ENCODE measurements at places on chromosomes 5 and 9.

DNA sequence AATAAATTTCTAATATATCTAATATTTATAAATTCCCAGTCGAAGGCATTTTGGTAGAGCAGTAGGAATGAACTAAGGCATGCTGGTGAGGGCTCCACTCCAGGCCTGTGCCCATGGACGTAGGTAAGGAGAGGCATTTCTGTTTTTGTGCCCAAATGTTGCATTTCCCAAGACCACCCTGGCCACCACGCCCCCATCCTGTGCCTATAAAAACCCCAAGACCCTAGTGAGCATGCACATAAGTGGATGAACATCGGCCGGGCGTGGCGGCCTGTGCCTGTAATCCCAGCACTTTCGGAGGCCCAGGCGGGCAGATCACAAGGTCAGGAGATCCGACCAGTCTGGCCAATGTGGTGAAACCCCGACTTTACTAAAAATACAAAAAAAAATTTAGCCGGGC, 10.1 kb upstream of the MTMR12 start:
- no peak for DNase-seq

DNA sequence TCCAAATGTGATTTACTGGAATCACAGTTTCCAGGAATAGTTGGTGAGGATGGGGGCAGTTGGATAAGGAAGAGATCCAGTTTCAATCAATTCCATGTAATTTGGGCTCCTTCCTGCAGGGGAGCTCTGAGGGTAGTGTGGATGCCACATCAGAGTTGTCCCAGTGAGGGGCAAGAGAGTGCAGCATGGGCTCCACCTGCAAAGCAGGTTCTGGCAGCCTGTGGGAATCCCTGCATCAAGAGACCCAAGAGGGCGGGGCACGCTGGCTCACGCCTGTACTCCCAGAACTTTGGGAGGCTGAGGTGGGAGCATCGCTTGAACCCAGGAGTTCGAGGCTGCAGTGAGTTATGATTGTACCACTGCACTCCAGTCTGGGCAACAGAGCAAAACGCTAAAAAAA, 188.5 kb downstream of the CACNA1B start:
- DNase-seq: no peak

- no peak for DNase-seq
These were observed 1.3 kb downstream of the SH3RF2 start for GRCh38 chr5:145937432-145938250.

DNA sequence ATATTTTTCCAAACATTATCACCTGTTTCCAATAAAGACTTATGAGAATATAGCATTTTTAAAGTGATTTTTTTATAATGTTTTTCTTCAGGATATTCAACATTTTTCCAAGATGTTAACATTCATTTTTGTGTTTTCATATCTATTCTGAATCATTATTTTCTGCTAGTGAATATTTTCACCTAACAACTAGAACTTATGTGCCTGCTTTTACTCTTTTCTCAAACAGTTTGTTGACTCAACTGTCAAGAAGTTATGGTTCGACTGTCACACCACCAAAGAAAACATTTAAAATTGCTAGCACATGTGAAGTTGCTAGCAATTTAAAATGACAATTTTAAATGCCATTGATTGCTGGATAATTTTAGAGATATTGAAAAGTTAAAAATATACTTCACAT, 343.3 kb upstream of the CDH9 start:
- DNase-seq: no peak

DNA sequence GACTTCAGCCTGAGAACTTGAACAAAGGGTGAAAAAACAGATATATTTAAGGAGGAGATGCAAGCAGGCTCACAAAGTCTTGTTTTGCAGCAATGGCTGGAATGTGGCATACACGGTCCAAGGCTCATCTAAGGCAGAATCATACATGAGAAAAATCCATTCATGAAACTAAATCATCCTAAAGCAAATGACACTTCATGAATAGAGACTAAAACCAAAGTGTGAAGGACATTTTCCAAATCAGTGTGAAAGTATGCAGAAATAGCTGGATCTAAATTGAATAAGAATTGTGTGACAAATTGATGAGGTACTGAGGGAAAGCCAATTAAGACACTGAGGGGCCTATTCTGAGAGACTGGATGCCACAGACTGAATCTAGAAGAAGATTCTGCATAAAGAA, 27.3 kb downstream of the ZNF366 start:
- no peak for DNase-seq

DNA sequence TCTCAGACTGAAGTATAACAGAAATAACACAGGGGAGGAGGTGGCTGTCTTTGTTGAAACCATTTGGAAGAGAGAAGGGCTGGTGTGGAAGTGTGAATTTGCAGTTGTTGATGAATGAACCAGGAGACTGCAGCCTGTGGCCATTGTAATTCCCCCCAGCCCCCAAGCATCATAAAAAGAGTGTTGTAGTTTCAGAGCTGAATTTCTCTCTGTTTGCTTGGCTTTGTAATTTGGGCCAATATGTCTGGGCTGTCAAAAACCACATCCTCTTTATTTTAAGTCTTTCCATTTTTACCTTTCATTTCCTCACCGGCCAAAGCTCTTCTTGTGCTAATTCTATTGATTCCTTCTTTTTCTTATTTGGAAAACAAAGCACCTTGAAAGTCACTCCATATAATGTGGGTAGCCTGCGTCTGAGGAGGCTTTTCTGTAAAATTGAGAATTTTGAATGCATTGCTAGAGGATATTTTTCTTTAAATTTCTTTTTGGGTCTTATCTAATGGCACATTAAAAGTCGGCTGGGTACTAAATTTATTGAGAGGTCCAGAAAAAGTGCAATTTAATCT, 383.3 kb downstream of the OSTF1 start:
- no peak for DNase-seq

DNA sequence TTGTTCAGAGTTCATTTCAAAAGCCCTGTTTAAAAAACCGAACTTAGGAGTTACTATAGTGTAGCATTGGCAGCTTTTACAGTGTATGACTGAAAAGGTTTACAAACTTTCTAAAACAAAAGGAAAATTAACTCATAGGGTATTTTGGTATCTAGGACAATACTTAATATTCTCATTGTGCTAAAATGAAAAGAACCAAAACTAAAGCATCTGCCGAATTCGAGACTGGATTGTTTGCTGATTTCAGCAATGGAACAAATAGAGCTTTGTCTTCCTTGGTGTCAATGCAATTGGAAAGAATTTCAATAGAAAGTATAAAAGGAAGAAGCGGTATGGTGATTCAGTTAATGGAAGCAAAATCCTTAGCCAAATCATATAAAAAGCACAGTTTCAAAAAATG, 254.1 kb downstream of the SLF1 start:
- DNase-seq: no peak

- peak; percentile 21 for DNase-seq
These were observed 176.1 kb upstream of the MVB12B start for GRCh38 chr9:126150411-126151030.

DNA sequence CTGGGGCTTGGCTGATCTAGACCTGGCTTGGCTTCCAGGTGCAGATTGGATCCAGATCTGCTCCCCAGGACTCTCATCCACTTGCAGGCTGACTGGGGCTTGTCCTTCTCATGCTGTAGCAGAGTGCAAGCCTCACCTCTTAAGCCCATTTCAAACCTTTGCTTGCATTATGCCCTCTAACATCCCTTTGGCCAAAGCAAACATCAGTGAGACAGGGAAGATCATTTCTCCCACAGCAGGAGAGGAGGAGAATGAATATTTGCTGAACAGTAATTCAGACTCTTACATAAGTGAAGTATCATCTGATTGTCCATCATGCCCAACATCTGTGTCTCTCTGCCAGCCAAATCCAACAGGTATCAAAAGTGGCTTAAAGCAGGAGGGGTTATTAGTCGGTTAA, 194.9 kb downstream of the C9orf152 start:
- no peak for DNase-seq

- no peak for DNase-seq
These were observed 150.4 kb downstream of the HSPA4 start for GRCh38 chr5:133202066-133202665.

DNA sequence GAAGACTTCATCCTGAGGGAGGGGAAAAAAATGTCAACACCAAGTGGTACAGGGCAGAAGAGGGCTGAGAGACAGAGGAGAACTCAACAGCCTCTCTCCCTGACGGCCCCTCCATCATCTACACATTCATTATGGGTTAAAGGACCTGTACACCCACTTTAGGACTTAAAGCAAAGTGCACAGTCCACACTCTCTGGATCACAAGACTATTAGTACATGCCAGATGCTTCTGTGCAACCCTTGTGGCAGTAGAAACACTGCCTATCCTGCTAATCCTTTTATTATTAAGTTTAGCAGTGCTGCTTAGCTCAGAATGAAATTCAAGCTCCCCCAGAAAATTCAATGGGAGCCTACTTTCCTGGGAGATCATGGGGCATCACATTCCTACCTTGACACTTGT, 1.9 kb downstream of the FRMD3 start:
- no peak for DNase-seq

DNA sequence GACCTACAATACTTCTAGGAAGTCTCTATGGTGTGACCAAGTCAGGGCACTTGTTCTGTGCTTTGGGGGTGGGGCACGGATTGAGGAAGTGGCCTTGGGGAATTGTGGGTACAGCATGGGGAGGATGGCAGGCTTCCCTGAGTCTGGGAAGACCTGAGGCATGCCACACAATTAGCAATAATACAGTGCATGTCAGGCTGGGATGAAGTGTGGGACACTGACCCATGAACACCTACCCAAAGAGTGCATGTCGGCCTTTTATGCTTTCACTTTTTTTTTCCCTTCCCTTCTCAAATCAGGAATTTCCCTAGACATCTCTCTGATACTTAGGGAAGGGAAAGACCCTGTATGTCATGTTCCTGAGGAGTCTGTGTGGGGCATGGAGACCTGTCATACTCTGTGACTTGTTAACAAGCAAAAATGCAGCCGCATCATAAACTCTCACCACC, 146.4 kb downstream of the PALM2AKAP2 start:
- no peak for DNase-seq

DNA sequence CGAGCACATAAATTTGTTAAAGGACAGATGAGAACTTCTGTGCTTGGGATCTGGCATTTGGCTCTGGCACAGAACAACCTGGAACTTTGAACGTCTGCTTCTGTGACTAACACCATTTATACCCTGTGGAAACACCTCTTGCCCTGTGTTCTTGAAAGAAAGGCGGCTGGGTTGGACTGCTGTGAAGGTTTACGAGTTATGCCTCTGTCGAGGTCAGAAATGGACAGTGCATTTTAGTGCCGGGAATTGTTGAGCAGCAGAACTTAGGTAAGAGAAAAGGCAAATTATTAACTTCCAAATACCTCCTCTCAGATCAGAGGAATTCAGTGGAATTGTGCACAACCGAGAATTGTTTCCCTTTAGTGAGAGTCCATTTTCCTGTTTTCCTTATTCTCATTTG, 14.1 kb upstream of the INIP start:
- DNase-seq: no peak

DNA sequence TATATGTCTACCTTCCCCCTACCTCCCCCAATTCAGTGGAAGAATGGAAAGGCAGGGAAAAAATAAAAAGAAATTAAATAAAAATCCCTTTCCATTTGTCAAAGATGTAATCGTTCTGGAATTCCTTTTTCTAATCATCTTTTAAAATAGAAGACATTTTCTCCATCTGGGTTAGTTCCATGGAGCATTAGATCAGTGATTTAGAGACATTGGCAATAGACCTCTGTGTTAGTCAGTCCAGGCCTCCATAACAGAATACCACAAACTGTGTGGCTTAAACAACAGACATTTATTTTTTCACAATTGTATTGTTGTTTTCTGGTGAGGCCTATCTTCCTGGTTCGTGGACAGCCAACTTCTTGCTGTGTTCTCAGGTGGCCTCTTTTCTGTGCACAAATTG, 516.6 kb upstream of the DAB2 start:
- DNase-seq: no peak

GRCh38 chr5:114402206-114402605, 40.3 kb downstream of the KCNN2 start:
- DNase-seq: no peak

- no peak for DNase-seq
These were observed 248.6 kb upstream of the NREP start for GRCh38 chr5:112005623-112005930.

- DNase-seq: no peak
These were observed 192.7 kb upstream of the NR4A3 start for GRCh38 chr9:99628849-99629620.

- peak; percentile 40 for DNase-seq
These were observed 14.1 kb downstream of the TRIM32 start for GRCh38 chr9:116700882-116701865.

DNA sequence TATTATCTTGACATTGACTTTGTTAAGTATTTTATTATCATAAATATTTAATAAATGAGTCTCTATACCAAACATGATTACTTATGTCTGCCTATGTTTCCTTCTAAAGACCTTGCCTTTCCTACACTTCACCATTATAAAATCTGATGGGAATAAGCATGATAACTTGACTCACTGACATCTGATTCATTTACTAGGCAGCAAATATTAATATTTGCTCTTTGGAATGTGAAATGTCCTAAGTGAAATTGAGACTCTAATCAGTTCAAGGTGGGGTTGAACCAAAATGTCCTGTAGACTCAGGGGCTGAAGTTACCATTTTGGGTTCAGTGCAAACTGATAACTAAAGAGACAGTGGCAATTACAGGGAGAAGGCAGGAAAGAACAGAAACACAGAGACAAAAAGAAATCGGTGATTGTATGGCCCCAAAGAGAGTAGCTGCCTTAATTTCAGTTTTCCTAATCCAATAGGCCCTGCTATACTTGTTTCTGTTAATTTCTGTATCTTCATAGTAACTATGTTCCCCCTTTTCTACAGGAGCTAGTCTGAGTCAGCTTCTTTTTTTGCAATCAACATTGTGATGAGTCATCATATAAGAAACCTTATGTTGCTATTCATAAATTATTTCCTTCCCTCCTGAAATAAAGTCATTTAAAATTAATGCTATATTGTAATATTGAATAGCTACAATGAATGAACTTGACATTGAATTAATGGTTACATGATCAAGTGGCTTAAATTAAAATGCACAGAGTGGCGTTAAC, 296.8 kb downstream of the PDE4D start:
- DNase-seq: no peak

- no peak for DNase-seq
These were observed 26.8 kb upstream of the RPL26L1 start for GRCh38 chr5:172932313-172933017.

- no peak for DNase-seq
These were observed 20.8 kb upstream of the ATG10 start for GRCh38 chr5:81950996-81951395.

- no peak for DNase-seq
These were observed 48.6 kb downstream of the CYSTM1 start for GRCh38 chr5:140223567-140223966.

DNA sequence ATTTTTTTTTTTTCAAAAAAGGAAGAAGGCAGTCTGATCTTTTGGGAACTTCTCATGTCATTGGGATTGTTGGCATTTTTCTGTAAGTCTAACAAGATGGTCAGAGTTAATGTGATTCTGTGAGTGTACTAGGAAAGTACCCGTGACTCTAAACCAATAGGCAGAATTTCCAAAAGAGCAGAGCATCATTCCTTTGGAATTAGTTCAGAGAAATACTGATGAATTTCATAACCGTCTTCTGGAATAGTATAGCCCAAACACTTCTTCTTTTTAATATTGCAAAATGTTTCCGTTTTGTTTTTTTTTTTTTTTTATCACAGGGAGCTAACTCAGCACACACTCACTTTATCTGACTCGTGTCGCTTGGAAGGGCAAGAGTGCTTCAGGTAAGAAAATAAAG, 407.4 kb downstream of the DTWD2 start:
- no peak for DNase-seq

- DNase-seq: no peak
These were observed 135.8 kb downstream of the TRIM36 start for GRCh38 chr5:115033861-115034260.
